ENCODE measurements at places on chromosomes 2 and 18.

DNA sequence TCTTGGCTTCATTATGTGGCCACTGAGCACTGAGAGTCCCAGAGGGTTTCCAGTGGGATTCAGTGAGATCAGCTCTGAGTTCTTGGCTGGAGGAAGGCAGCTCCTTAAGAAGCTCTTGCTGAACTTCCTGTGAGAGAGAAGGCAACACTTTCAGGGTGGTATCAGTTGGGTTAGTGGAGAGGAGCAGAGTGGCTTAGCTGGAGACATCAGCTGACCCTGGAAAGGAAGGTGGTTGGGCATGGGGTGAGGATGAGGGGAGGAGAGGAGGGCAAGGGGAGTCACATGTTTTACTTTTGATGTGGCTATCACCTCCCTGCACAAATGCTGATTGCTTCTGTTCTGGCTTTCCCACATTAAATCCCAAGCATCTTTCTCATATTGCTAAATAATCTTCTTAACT lies 95.1 kb downstream of the ACOXL start:
- DNase-seq = no peak

DNA sequence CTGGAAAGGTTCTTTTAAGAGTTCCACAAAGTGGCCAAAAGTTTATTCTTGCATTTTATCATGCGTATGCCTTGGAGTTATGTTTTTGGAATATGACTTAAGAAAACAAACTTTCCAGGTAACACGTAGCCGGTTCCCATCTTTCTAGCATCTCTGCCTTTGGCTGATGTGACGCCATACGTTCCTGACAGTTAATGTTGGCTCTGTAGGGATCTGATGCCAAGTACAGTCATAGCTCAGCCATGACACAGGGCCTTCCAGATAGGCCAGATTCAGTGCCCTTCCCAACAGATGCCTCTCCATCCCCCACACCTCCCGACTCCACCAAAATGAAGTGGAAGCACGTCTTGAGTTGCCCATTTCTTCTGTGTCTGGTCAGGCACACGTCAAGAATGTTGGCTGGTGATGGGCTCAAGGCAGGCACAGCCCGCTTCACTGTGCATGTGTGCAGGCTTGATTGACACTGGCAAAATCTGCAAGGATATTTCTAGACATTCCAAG lies 51.0 kb upstream of the THOC1 start:
- no peak for DNase-seq

DNA sequence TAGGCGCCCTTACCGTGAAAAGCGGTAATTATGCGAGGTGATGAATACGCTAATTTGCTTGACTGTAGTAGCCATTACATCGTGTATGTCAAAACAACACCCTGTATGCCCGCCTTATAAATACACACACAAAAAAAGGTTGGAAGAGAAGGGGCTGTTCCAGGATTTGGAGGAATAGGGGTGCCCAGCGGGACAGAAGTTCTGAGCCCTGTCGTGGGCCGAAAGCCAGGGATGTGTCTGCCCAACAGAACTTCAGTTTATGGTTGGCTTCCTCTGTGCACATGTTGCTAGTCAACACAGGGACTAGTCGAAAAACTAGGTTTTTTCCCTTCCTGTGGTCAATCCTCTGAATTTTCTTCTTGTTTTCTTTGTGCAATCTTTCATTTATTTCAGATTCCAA lies 182.5 kb downstream of the ACKR3 start:
- DNase-seq = no peak

DNA sequence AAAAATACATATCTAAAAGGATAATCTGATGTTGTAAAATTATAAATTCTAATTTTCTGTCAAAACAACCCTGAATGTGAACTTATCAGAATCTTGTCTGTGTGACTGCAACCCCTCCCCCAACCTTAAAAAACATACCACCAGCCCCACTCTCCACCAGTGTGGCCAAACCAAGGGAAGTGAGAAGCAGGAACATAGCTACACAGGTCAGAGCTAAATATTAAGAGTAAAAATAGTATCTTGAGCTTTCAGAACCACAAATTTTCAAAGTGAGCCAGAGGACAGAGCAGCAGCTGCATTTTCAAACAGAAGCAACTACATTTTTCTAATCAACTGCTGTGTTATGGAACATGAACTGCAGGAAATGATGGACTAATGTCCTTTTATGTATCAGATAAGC lies 156.7 kb downstream of the SLC4A10 start:
- DNase-seq = no peak

GRCh38 chr2:186543561-186544131 lies 46.2 kb upstream of the ITGAV start:
- DNase-seq = no peak

DNA sequence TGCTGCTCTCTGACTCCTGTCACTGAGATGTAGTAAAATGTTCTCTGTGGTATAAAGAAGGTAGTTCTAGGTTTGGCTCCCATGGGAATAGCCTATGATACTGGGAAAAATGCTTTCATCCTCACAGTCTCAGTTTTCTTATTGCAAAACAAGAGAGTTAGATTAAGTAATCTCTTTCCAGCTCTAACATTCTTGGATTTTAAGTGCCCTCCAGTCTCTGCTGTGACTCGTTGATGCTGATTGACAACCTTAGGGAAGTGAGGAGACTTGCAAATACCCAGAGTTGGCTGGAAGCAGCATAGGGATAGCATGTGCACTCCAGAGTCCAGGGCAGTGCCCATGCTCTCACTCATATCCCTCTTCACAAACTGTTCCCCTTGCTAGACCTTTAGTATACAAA lies 534.9 kb downstream of the SLC4A3 start:
- DNase-seq = no peak

- no peak for DNase-seq
Observed at GRCh38 chr2:111618978-111619902, 264.8 kb downstream of the ANAPC1 start.

GRCh38 chr2:120108749-120109148 lies 95.9 kb downstream of the EPB41L5 start:
- DNase-seq = no peak

DNA sequence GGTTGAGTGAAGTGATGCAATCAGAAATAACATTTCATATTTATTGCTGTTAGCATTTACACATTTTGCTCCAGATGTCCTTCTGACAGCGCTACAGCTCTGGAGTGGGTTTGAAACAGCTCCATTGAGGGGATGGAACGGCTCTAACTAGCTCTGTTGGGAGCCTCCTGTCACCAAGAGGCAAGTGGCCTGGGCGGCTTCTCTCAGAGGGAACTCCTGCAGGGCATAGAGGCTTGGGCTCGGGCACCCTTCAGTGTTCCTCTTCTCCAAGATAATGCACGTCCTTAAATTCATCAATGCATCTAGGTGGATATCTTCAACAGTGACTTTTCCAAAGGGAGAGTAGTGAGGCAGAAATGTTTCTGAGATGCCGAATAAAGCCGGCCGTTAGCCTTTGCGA lies 122.5 kb downstream of the CNTNAP5 start:
- no peak for DNase-seq

GRCh38 chr2:50851886-50852285 lies 180.0 kb downstream of the NRXN1 start:
- no peak for DNase-seq

Measured in GM18507 (cell line).